Activated naive CD4-positive, alpha-beta T cell (primary cell): ENCODE measurements at places on chromosomes 16 and 17.

- no peak for DNase-seq
Measured at GRCh38 chr16:82074019-82074558, 39.0 kb downstream of the HSD17B2 start.

DNA sequence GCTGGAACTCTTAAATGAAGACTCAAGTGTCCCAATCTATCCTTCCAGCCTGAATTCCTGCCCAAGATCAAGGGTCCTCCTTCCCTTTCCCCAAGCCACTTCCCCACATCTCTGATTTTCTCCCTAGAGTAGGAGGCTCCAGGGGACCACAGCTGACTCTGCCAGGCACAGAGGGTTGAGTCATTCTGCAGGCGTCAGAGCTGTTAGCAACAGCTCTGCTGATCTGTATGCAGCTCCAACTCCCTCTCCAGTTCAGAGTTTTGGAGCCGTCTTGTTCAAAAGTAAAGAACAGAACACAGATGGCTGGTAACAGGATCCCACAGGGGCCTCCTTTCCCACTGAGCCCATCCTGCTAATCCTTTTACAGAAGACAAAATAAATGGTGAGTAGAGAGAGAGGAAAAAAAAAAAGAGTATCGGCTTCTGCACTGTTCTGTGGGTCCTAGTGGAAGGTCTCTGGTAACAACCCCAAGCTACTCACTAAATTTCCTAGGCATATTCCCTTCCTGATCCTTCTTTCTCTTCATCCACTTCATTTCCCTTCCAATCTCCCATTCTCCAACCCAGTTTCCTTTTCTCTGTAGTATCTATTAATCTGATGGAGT lies 13.4 kb upstream of the TAOK1 start:
- DNase-seq = no peak

GRCh38 chr17:66946251-66946650 lies 18.3 kb upstream of the CACNG4 start:
- no peak for DNase-seq

- DNase-seq = no peak
Measured at GRCh38 chr16:88428156-88428555, 24.9 kb upstream of the ZFPM1 start.

DNA sequence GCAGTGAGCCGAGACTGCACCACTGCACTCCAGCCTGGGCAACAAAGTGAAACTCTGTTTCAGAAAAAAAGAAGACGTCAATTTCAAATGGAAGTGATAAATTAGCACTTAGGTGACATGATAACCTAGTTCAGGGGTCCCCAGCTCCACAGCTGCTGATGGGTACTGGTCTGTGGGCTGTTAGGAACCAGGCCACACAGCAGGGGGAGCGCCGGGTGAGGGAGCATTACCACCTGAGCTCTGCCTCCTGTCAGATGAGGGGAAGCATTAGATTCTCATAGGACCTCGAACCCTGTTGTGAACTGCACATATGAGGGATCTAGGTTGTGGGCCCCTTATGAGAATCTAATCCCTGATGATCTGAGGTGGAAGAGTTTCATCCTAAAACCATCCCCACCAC lies 253.0 kb downstream of the FOXL1 start:
- DNase-seq = no peak

- DNase-seq = peak; percentile 66
Measured at GRCh38 chr17:42180922-42181850, at the start of gene KCNH4. KCNH4 (minus strand) TSS chr17:42181142; CDS start chr17:42180945, 197 bp downstream.
